Aorta (tissue), 5 donors: ENCODE measurements at places on chromosomes 5 and 9.

DNA sequence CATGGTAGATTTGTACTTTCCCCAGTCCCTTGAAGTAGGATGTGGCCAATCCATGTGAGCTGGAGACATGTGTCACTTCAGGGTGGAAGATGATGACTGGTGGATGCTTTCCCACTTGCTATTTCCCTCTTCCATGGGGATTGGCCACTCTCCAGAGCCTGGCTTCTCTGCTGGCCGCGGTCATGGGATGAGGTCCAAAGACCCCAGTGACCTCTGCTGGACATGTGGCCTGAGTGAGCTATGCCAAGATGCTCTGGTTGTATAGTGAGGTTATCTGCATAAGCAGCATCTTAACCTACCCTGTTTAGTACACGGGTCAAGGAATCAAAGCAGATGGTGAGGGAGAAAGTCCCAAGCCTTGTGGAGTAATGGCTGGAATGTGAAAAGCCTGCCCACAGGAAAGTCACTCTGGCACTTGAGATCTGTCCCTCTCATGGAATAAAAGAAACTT is 47.1 kb downstream of the SH3PXD2B start:
- DNase-seq: no peak

- DNase-seq: no peak
Measured at GRCh38 chr5:155019601-155020226, 6.2 kb downstream of the KIF4B start.

GRCh38 chr9:3842839-3843238 is 317.0 kb upstream of the RFX3 start:
- DNase-seq: no peak

DNA sequence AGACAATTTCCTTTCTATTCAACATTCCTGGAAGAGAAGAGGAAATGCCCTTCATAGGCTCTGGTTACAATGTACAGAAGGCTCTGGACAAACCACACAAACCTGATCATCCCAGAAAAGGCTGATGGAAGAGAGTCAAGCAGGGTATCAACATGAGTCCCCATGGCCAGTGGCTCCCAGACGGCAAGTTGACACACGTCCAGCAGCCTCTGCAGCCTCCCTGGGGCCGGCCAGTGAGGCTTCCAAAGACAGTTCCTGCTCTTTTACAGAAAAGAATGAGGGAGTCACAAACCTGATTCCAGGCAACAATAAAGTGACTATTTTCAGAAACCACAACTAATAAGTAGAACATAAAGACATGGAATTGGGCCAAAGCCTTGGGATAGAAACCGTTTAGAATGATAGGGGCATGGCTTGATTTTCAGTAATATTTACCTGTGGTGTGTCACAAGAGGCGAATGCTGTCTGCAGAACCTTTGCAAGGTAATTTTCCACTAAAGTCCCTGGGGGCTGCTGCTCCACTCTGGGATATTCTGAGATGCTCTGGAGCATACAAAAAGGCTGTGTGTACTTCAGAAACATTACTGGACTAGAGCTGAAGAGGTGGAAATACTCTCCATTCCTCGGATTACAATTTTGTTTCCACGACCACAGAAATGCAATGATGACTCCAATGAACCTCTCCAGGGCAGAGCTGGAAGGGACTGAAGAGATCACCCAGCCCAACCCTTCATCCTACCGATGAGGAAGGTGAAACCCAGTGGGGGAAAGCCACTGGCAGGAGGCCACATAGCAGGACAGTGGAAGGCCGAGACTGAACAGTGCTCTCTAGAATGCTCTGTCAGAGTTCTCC is 10.4 kb downstream of the MED27 start:
- no peak for DNase-seq
